ENCODE measurements at places on chromosomes 5 and 9. TPM values are rescaled to one million over a fixed set of nuclear protein-coding genes. Genes with fewer than 3 reads are reported as not detected.

GRCh38 chr9:108994695-108995094, 18.6 kb downstream of the CTNNAL1 start:
- no peak for DNase-seq

- DNase-seq: no peak
Observed at GRCh38 chr5:72600391-72600981, 93.3 kb upstream of the ZNF366 start.

DNA sequence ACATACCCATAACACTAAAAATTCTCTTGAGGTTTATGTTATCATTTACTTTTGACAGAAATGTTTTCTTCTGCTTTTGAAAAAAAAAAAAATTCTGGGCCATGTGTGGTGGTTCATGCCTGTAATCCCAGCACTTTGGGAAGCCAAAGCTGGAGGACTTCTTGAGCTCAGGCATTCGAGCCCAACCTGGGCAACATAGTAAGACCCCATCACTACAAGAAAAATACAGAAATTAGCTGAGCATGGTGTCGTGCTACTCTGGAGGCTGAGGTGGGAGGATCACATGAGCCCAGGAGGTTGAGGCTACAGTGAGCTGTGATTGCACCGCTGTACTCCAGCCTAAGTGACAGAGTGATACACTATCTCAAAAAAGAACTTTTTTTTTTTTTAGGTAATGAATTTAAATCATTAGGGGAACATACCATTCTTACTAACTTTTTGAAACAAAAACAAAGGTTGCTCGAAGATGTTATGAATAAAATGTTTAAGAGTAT, 148.8 kb upstream of the DMRT1 start:
- no peak for DNase-seq

DNA sequence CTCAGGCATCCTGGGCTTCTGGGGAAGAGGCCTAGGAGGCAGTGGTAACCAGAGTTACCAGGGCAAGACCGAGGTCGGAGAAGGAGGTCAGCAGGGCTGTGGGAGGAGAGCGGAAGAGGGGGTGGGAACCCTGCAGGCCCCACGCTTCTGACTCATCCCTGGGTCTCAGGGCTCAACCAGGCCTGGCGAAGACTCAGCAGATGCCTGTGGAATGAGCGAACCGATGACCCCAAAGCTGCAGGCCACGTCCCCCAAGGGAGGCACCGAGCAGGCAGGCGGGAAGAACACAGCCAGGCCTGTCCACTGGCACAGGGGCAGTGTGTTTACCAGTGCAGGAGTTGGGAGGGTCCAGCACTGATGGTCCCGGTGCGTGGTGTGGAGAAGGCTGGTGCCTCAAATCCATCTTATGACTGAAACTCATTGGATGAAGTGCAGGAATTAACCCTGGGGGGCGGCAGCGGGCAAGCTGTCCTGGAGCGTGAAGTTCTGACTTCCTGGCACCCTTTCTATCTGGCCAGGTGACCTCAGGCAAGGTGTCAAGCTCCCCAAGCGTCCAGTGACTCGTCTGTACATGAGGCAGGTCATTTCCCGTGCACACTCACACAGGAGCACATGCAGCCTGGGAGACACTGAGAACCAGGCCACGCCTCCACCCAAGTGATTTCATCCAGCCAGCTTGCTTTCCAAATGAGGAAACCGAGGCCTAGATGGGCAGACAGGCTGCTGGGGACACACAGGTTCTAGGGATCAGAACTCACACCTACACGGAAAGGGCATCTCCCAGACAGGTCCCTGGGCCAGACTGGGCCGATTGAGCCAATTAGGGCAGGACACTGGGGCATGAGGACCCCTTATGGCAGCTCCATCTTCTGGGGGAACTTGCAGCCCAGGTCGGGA, 69.1 kb downstream of the ADAMTS2 start:
- DNase-seq: no peak

TPPP gene
- total RNA-seq: 44.5 TPM

LCN2 gene
- not detected for total RNA-seq

CCL28 gene
- total RNA-seq: 1.1 TPM

GRCh38 chr5:61272688-61273087, 59.4 kb upstream of the ZSWIM6 start:
- DNase-seq: no peak

HSPB3 gene
- total RNA-seq: not detected

DNA sequence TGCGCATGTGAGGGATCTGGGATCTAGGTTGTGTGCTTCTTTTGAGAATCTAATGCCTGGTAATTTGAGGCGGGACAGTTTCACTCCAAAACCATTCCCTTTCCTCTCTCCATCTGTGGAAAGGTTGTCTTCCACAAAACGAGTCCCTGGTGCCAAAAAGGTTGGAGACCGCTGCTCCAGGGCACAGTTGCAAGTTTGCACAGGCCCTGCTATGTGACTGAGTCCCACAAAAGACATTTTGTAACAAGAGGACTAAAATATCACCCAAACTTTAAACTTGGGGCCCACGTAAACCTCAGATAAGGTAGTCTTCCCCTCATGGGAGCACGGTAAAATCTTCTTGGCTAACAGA, 5.8 kb upstream of the ZNF367 start:
- DNase-seq: no peak

CTXN3 gene
- total RNA-seq: not detected

ZMYND19 gene
- 33.9 TPM for total RNA-seq
